ENCODE measurements at places on chromosomes 5 and 9. TPM values are rescaled to one million over a fixed set of nuclear protein-coding genes. Genes with fewer than 3 reads are reported as not detected.

The FOXI1 gene
- not detected for total RNA-seq

The SPDL1 gene
- 12.0 TPM for total RNA-seq

The GTF3C5 gene
- total RNA-seq = 71.5 TPM

The RAB24 gene
- 19.8 TPM for total RNA-seq

The DIAPH1 gene
- total RNA-seq = 211 TPM

The CNOT6 gene
- 37.8 TPM for total RNA-seq

The DRD1 gene
- total RNA-seq = not detected

The POC5 gene
- 15.1 TPM for total RNA-seq

The SIT1 gene
- total RNA-seq = 70.2 TPM

Measured in CD4-positive, alpha-beta memory T cell (primary cell).